Femur (tissue), 1 donor: ENCODE measurements at places on chromosomes 2 and 18.

GRCh38 chr2:29249666-29250253 lies 134.5 kb downstream of the CLIP4 start:
- no peak for DNase-seq

- DNase-seq: no peak
These were observed 844.6 kb upstream of the ID2 start for GRCh38 chr2:7837237-7837760.

DNA sequence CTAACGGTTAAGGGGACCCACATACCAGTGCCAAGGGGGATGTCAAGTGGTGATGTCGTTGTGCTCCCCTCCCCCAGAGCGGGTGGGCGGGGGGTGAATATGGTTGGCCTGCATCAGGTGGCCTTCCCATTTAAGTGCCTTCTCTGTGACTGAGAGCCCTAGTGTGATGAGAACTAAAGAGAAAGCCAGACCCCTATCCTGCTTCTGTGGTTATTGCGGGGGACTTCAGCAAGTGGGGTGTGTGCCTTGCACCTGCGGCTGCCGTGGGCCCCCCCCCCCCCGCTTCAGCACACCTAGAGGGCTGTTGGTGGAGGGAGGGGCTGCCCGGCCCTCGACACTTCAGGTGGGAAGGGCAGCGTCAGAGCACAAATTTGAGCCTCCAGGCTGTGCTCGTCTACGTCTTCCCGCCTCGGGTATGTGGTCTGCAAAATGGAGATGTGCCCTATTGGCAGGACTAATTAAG lies 6.1 kb downstream of the CTDSP1 start:
- DNase-seq: no peak

- no peak for DNase-seq
These were observed 46.6 kb downstream of the RRM2 start for GRCh38 chr2:10169053-10169578.

GRCh38 chr2:88666576-88666975 lies 24.9 kb upstream of the RPIA start:
- DNase-seq: no peak
